Eye (tissue), 1 donor: ENCODE measurements at places on chromosomes 7 and 10.

- DNase-seq: peak; percentile 85
Observed at GRCh38 chr10:96229568-96230030, 41.8 kb downstream of the BLNK start.

DNA sequence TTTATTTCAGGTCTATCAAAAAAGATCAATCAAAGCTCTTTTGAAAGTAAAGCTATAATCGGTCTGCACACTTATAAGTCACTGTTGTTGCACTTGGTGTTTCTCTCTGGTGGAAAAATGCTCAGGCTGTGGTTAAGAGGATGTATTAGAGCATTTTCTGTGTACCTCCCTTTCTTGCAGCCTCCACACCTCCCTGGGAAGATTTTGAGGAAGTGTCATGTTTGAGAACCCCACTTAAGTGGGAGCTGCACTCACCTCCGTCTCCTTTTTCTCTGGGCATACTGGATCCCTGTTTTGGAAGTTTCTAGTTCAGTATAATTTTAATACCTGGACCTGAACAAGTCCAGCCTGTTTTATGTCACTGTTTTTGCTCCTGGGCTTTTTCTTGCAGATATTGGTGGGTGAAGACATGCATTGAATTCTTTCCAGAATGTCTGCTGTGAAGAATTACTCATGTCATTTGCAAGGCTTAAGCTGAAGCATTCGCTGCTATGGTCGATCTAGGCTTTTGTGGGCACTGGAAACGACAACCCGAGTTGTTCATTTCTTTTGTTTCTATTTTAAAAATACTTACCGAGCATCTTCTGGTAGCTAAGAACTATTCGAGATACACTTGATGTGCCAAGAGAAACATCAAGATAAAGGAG lies 36.6 kb downstream of the TCF7L2 start:
- no peak for DNase-seq

GRCh38 chr7:6254866-6255265 lies 17.6 kb downstream of the CYTH3 start:
- no peak for DNase-seq

GRCh38 chr7:100736671-100737070 lies 3.3 kb downstream of the ZAN start:
- DNase-seq: no peak

- DNase-seq: no peak
Observed at GRCh38 chr7:33807779-33808482, 97.4 kb upstream of the BMPER start.

- no peak for DNase-seq
Observed at GRCh38 chr7:151951672-151952338, 4.4 kb upstream of the GALNTL5 start.

- DNase-seq: no peak
Observed at GRCh38 chr7:90404777-90405176, 1.5 kb downstream of the CLDN12 start.
